Dermis microvascular lymphatic vessel endothelial cell (primary cell): ENCODE measurements at places on chromosomes 1 and 21. TPM values are rescaled to one million over a fixed set of nuclear protein-coding genes. Genes with fewer than 3 reads are reported as not detected.

DNA sequence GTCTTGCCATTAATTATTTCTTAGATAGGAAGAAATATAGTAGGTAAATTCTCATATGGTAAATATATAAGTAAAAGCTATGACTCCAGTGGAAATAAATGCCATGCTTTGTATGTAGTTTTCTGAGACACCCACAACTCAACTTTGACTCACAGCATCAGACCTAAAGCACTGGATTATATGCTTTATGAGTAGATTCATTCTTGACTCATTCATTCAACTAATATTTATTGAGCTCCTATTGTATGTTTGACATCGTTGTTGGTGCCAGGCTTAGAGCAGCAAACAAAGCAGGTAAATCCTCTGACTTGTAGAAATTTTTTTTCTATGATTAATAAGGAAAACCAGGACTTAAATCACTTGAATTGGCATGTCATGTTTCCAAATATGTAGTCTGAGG is 211.4 kb downstream of the PTPRC start:
- DNase-seq = no peak

- DNase-seq = no peak
Measured at GRCh38 chr1:53104289-53104913, 38.0 kb downstream of the SLC1A7 start.

GRCh38 chr1:158053276-158053675 is 59.8 kb downstream of the KIRREL1 start:
- DNase-seq = no peak

DNA sequence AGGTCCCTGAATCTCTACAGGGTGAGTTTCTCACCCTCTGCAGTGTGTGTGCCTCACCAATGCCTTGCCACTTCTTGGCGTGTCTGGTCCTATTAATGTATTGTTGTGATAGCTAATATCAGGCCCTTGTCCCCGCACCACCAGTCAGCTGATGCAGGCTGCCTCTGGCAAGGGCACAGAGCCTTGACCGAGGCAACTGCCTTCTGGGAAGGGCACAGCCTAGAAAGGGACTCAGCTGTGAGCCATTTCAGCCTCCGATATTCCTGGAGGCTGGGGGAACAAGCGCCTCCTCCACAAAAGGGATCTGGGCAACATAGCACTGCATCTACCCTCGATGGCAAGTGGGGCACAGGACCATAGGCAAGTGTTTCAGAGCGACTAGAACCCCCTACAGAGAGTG is 27.0 kb downstream of the IL10RB start:
- no peak for DNase-seq

- DNase-seq = no peak
Measured at GRCh38 chr21:40173816-40174215, 306.6 kb downstream of the PCP4 start.

DNA sequence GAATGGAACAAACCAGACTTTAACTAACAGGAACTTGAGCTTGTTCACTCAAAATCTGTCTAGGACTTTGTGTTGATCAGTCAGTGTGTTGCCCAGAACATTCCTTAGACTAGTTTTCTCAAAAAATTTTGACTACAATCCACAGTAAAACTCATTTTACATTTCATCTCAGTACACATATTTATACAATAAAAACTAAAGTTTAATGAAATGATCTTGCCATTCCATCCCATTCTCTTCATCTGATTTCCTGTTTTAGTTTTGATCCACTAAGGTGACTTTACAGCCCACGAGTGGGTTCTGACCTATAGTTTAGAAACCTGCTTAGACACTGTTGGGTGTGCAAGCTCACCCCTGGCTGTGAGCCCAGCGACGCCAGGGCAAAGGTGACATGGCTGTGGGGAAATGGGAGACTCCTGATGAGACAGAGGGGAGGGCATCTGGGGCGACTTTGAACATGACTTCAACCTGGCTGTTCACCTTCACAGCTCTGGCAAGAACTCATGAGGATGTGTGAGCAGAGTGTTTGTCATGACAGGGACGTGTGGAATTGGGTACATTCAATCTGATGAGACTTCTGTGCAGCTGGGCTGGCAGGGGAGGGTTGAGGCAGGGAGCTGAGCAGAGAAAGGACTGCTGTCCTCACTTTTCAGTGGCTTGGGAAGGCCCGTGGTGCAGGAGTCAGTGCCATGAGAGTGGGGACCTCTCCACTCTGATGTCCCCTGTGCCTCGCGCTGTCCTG is 40.6 kb downstream of the LHX4 start:
- DNase-seq = no peak

GRCh38 chr21:26124421-26124833 is 46.1 kb downstream of the APP start:
- peak; percentile 87 for DNase-seq

Gene KIAA1614
- total RNA-seq = 4.0 TPM in 2 replicates

Gene RUSC1
- 10.1 and 10.9 TPM in 2 replicates for total RNA-seq

Gene PLCH2
- total RNA-seq = under 0.01 TPM in 2 replicates
